Activated CD4-positive, alpha-beta T cell treated with anti-CD3 and anti-CD28 coated beads, Interleukin-2, amount 10 ng/mL, durations not matched to agents 24 days and 14 days (primary cell): ENCODE measurements at places on chromosomes 5 and 9. TPM values are rescaled to one million over a fixed set of nuclear protein-coding genes. Genes with fewer than 3 reads are reported as not detected.

ADRB2 gene
- total RNA-seq: 0.37 and 0.50 TPM in 2 replicates

SPOCK1 gene
- total RNA-seq: not detected in 2 replicates

SH3GL2 gene
- total RNA-seq: not detected in 2 replicates

ANKRD18B gene
- total RNA-seq: 0.65 and 1.1 TPM in 2 replicates

SAPCD2 gene
- total RNA-seq: 22.8 and 23.8 TPM in 2 replicates

OTP gene
- total RNA-seq: not detected in 2 replicates

CCDC192 gene
- total RNA-seq: not detected in 2 replicates

FOXD4L6 gene
- total RNA-seq: not detected in 2 replicates

C5orf52 gene
- total RNA-seq: 0.42 TPM in 1 of 2 replicates, not detected in the other

OBP2B gene
- not detected in 2 replicates for total RNA-seq

UBAP1 gene
- 30.9 and 32.5 TPM in 2 replicates for total RNA-seq

NXNL2 gene
- not detected in 2 replicates for total RNA-seq

NIPSNAP3A gene
- 9.4 and 10.8 TPM in 2 replicates for total RNA-seq

WDR38 gene
- not detected in 2 replicates for total RNA-seq

OCLN gene
- total RNA-seq: 0.12 and 0.14 TPM in 2 replicates

ITGA1 gene
- 1.6 and 2.2 TPM in 2 replicates for total RNA-seq

LURAP1L gene
- total RNA-seq: not detected in 2 replicates

SHISAL2B gene
- total RNA-seq: not detected in 2 replicates

PCDHA9 gene
- total RNA-seq: not detected in 2 replicates

PHYHD1 gene
- total RNA-seq: 0.45 and 0.47 TPM in 2 replicates

PCDHGB5 gene
- total RNA-seq: 0.43 and 0.47 TPM in 2 replicates

CCL19 gene
- total RNA-seq: not detected in 2 replicates

SHOC1 gene
- not detected in 2 replicates for total RNA-seq

ARAP3 gene
- 9.2 and 10.9 TPM in 2 replicates for total RNA-seq

PDE6A gene
- not detected in 2 replicates for total RNA-seq

RANBP3L gene
- not detected in 2 replicates for total RNA-seq

GCNT1 gene
- 7.0 and 9.8 TPM in 2 replicates for total RNA-seq
